ENCODE measurements at places on chromosomes 4 and X. TPM values are rescaled to one million over a fixed set of nuclear protein-coding genes. Genes with fewer than 3 reads are reported as not detected.

The AR gene
- total RNA-seq: 0.52 TPM

The COX7B2 gene
- total RNA-seq: not detected

The ZDHHC15 gene
- total RNA-seq: 1.2 TPM

The YIPF6 gene
- total RNA-seq: 43.7 TPM

The HPSE gene
- total RNA-seq: 3.8 TPM

The FRMPD3 gene
- 0.05 TPM for total RNA-seq

The TRAM1L1 gene
- total RNA-seq: 5.2 TPM

The ZXDA gene
- 8.2 TPM for total RNA-seq

The BMX gene
- total RNA-seq: 0.35 TPM

The CT45A3 gene
- not detected for total RNA-seq

The NMU gene
- total RNA-seq: 4.0 TPM

The MTNR1A gene
- total RNA-seq: not detected

The PPARGC1A gene
- 62.4 TPM for total RNA-seq

The PNCK gene
- total RNA-seq: not detected

The RBM46 gene
- 0.52 TPM for total RNA-seq

The GPRASP1 gene
- 2.5 TPM for total RNA-seq

DNA sequence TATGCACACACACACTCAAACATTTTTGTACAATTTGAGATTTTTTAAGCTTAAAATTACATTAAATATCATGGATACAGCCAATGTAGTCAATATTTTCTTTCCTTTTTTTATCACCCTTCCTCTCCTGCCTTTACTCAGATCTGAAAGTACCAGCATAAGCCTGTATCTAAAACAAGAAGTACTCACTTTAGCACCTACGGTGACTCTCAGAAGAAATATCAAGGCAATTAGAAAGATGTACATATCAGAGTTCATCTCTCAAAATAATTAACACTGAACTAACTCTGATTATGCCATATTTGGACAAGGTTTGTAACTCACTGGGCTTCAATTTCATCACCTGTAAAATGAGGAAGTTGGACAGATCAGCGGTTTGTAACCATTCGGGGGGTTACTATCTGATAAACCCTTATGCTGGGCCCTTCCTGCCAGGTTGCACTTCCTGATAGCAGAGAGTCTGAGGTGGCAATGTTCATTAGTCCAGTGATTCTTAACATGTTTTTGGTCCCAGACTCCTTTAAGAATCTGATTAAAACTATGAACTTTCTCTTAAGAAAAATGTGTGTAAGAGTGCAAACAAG is 5.7 kb upstream of the GPR174 start:
- no peak for DNase-seq

GRCh38 chr4:3372933-3373465 is 68.8 kb upstream of the HGFAC start:
- DNase-seq: no peak

DNA sequence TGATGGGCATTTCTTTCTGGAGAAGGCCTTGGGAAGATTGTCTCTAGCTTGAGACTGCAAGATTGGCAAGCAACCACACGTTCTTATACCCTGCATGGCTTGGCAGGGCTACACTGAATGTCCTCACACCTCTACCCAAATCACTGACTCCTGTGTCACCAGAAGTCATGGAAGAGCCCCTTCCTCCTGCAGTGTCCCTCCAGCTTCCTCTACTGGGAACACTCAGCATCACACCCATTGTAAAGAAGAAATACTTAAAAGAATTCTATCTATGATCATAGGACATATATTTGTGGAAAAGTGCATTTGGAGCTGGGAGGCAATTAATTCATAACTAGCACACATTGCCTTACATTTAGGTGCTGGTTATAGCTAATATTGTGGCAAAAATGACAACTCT is 113.1 kb downstream of the CCSER1 start:
- DNase-seq: no peak

DNA sequence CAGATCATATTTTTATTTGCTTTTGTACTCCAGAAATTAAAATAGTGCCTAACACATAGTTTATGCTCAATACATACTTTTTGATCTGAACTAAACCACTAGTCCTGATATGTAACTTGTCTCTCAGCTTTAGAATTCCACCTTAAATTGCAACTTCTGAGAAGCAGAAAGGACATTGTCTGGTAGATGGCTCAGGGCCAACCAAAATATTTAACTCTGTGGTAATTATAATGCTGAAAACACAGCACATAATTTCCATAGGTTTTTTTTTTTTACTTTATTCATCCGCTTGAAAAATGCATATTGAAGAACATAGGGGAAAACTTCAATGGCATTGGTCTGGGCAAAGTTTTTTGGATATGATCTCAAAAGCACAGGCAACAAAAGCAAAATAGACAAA is 59.3 kb downstream of the AREG start:
- peak; percentile 43 for DNase-seq

- DNase-seq: peak; percentile 29
Measured at GRCh38 chr4:175127314-175127713, 209.2 kb downstream of the ADAM29 start.

GRCh38 chr4:180028682-180029081 is 2214.5 kb upstream of the TENM3 start:
- peak; percentile 14 for DNase-seq

DNA sequence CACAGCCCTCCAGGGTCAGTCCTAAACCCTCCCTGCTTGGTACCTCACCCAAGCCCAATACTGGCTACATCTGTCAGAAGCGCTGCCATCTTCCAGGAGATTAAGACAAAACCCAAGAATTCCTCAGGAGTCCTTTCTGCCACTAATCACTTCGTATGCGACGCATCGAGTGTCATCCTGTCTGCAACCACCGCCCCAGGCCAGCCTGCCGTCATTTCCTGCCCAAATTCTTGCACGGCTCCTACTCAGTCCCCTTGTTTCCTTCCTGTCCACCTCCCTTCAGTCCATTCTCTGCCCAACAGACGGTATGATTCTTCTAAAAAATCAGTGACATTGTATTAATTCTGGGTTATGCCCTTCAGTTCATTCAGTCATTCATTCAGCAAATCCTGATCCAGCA is 113.6 kb downstream of the NFKB1 start:
- DNase-seq: no peak

GRCh38 chr4:168162604-168163003 is 70.3 kb downstream of the ANXA10 start:
- peak; percentile 33 for DNase-seq

DNA sequence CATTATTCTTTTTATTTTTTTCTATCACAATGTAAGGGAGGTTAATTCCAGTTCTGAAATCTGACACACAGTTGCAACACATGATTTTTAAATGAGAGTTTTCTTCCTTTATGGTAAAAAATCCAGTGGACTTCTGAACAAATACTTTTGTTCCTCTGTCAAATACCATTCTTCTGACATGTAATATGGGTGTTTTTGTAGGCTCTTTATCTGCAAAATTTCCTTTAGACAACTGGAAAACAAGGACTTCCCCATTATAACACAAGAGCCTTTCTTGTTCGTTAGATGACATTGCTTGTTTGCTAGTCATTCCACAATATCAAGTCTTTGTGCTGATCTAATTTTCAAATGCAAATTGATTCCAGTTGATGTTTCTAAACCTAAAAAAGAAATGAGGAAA is 7.7 kb downstream of the FANCB start:
- DNase-seq: no peak

DNA sequence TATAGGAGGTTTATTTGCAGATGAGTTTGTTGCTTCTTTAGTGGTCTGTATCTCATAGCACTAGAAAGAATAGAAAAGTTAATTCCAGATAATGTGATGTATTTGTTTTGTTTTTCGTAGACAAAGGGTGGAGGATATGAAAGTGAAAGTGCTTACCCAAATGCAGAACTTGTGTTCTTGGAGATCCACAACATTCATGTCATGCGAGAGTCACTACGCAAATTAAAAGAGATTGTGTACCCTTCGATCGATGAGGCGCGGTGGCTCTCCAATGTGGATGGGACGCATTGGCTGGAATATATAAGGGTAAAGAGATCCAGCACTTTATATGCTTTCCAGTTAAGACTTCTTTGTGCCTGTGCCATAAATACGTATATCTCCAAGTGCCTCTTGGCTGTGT is 43.3 kb downstream of the MTMR1 start:
- no peak for DNase-seq

GRCh38 chr4:55321707-55322264 is 24.3 kb upstream of the SRD5A3 start:
- peak; percentile 65 for DNase-seq

DNA sequence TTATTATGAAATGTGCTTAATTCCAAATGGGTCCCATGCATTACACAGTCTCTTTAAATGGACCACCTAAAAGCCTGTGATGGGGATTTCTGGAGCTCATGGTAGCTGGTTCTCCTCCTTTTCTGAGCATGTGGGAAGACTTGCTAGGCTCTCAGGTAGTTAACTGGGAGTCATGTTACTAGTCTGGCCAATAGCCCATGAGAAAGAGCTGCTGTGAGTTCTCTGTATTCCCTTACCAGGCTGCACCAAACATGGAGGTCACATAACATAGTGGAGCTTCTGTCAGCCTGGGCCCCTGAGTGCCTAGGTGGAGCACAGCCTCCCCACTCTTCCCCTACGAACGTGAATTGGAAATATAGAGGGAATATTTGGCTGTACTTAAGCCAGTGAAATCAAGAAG is 198.4 kb downstream of the MAML3 start:
- DNase-seq: no peak

GRCh38 chrX:49077941-49078340 is 1.7 kb downstream of the WDR45 start:
- peak; percentile 16 for DNase-seq

DNA sequence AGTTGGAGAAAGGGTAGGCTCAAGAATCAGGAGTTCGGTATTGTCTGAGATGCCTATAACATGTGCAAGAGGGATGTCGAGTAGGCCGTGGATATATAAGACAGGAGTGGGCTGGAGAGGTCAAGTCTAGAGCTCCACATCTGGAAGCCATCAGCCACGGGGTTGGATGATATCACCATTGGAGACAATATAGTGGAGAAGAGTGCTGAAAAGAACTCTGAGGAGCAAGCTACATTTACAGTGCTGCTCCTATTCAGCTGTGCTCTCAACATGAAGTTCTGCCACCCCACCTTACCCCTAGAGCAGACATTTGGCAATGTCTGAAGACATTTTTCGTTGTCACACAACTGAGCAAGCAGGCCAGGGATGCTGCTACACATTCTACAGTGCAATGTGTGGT is 20.9 kb upstream of the PLAC1 start:
- no peak for DNase-seq

GRCh38 chrX:57771689-57772088 is 91.6 kb upstream of the NLRP2B start:
- no peak for DNase-seq

GRCh38 chrX:119459181-119459580 is 9.1 kb upstream of the SLC25A5 start:
- DNase-seq: no peak

DNA sequence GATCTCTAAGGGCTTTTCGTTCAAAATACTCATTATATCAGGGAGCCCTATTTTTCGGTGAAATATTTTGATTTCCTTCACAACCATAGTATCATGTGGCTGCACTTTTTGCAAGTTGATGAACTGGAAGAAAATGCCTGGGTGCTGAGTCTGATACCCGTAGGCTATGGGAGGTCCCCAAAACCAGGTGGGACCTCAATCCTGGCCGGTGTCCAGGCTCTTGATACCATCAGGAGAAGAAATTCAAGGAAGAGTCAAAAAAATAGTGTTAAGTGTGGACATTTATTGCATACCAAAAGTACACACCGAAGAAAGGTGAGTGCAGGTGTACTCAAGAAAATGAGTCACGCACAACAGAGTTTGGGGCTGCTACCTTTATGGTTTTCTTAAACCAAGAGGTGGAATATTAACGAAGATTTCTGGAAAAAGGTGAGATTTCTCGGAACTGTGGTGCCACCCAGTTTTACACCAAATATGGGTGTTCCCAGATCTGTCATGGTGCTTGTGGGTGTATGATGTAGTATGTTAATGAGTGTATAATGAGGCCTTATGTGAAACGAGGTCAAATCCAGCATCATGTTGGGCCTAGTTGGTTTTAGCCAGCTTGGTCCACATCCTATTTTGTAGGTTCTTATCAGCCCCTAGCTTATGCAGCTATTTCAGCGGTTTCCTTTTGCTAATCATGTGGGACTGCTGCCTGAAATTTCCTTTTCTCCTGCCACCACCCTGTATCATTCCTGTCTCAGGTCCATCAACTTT is 29.9 kb downstream of the VCX2 start:
- no peak for DNase-seq

GRCh38 chr4:38177035-38177546 is 216.9 kb downstream of the PTTG2 start:
- DNase-seq: no peak

DNA sequence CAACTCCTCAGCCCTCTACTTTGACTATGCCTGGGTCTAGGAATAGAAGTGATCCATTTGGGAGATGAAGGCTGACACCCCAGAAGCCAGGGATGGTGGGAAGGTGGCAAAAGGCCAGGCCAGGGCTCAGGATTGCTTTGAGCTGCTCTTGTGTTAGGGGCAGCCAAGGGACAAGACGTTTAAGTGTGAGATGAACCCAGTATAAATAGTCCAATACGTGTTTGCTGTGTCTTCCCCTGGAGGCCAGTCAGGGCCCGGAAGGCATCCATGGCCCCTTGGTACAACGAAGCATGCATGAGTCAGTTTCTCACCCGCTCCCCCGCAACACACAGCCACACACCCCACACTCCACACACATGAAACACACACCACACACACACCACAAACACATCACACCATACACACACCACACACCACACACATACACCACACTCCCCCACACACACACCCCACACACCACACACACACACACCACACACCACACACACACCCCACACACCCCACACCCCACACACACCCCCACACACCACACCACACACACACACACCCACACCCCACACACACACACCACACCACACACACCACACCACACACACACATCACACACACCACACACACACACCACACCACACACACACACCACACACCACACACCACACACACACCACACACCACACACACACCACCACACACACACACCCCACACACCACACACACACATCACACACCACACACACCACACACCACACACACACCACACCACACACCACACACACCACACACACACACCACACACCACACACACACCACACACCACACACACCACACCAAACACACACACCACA is 5.1 kb downstream of the STARD8 start:
- no peak for DNase-seq

GRCh38 chrX:132774010-132774714 is 184.3 kb downstream of the HS6ST2 start:
- DNase-seq: peak; percentile 56

- peak; percentile 44 for DNase-seq
Measured at GRCh38 chr4:51999250-51999649, 20.9 kb downstream of the LRRC66 start.

- no peak for DNase-seq
Measured at GRCh38 chr4:169677150-169677748, 56.9 kb downstream of the CLCN3 start.

- no peak for DNase-seq
Measured at GRCh38 chr4:46874811-46875210, 34.2 kb downstream of the COX7B2 start.

Data from renal cortical epithelial cell (primary cell).